ENCODE measurements at places on chromosomes 13 and 19.

DNA sequence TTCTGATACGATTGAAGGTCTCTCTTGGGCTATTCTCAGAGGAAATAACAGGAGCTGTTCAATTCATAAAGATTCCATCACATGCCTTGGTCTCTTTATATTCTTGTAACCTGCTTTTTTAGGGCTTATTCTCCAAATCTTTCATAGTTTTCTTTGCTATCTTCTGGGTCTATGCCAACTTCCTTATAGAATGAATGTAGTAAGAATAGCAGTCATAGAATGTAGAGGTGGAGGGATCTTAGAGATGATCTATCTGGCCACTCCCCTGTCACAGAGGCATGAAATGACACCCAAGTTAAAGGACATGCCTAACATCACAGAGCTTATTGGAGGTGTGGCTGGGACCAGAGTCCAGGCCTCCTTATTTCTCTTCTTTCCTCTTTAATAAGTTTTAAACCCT lies 13.2 kb downstream of the LCP1 start:
- no peak for DNase-seq

- DNase-seq: no peak
Measured at GRCh38 chr19:18594824-18595373, 6.3 kb downstream of the REX1BD start.

DNA sequence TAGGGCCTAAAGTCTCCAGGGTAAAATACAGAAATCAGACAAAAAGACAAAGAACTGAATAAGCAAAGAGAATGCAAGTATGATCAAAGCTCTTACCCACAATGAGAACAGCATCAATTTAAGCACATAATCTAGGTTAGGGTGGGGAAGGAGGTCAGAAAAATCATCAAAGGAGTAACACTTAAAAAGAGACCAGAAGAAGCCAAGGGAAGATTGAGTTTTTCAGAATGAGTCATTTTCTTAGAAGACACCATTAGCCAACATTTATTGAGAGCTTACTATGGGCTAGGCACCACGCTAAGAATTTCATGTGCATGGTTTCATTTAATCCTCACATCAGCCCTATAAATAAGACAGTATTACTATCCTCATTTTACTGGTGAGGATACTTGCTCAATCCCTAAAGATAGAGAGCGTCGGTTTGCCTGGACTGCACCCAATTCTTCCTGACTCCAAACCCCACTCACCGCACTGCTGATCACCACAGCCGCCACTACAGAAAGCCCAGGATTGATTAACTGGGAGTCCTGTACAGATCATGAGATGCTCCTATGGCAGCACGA lies 1.7 kb upstream of the SHISA2 start:
- no peak for DNase-seq

DNA sequence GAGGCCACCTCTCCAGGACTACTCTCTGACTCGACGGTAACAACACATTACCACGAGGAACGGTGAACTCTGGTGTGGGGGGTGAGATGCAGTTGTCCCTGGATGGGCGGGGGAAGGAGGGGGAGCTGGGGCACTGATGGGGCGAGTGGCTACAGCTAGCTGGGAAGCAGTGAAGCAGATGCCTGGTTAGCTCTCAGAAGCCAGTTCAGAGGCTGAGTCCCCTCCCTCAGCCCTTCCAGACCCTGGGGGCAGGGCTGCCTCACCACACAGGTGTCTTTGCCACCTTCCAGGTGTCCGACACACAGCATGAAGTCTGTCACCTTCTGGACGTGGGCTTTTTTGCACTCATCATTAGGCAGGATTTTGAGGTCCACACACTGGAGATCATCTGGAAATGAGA lies 4.0 kb downstream of the KLK1 start:
- DNase-seq: no peak

- DNase-seq: no peak
Measured at GRCh38 chr13:86409466-86410241, 610.4 kb upstream of the SLITRK6 start.

GRCh38 chr13:111058796-111059506 lies 56.2 kb upstream of the ARHGEF7 start:
- no peak for DNase-seq

GRCh38 chr13:113224486-113224885 lies 15.1 kb downstream of the CUL4A start:
- DNase-seq: peak; percentile 4

- DNase-seq: peak; percentile 72
Measured at GRCh38 chr13:31046711-31047279, 114.3 kb downstream of the TEX26 start.

DNA sequence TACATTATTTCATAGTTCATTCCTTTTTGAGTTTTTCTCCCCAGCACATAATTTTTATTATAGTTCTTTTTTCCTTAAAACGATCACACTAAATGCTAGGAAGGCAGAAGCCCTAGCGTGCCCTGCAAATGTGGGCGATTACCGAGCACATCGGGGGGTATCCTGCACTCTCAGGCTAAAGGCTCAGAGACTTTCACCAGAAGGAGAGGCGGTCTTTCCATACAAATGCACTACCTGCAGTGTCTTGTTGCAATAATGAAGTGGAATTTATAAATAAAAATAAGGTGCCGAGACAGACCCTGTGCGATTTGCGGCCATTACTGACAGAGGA lies 29.3 kb upstream of the SPACA7 start:
- no peak for DNase-seq

GRCh38 chr19:21197590-21198295 lies 55.9 kb downstream of the ZNF431 start:
- DNase-seq: no peak

GRCh38 chr19:39645800-39646411 lies 9.8 kb upstream of the LGALS16 start:
- no peak for DNase-seq

Measured in NCI-H2107 (cell line).